ENCODE measurements at places on chromosomes 13 and 19. TPM values are rescaled to one million over a fixed set of nuclear protein-coding genes. Genes with fewer than 3 reads are reported as not detected.

- DNase-seq, result peak; percentile 16
Measured at GRCh38 chr13:68304286-68304893, 1074.3 kb upstream of the PCDH9 start.

- DNase-seq, result no peak
Measured at GRCh38 chr19:17418710-17419109, 1.1 kb upstream of the MVB12A start.

GRCh38 chr19:55694241-55694655, 19.2 kb downstream of the EPN1 start:
- no peak for DNase-seq

DNA sequence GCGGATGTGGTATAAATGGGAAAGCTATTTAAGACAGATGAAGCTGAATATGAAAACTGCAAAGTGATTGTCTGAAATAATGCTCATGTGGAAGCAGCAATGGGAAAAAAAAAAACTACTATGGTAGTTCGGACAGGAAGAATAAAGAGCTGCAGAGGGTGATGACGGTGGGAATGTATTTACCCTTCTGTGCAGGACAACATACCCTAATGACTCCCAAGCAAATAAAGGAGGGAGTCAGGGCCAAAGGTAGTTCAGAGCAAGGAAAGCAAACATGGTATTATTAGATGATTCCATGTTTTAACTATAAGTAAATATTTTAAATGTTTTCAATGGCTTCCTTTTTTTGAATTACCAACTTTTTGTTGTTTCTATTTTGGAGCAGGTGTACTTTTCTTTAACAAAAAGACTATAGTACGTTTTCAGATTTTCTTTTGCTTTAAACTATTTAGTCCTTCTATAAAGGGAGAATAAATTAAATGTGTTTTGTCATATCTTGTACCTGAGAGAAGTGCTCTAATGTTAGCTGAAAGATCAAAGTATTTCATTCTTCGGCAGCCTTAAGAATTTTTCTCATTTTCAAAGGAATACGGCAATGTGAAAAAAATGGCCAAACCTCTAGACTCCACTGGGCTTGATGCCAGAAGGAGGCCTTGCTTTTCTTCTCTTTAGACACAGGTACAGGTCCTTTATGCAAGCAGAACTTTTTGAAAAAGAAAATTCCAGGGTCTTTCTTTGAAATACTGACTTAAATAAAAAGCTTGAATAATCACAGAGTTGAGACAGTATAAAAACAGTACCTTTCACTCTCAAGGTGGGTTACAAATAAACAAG, 67.8 kb upstream of the ZDHHC20 start:
- DNase-seq, result no peak

Gene PRR20B
- total RNA-seq, result not detected

DNA sequence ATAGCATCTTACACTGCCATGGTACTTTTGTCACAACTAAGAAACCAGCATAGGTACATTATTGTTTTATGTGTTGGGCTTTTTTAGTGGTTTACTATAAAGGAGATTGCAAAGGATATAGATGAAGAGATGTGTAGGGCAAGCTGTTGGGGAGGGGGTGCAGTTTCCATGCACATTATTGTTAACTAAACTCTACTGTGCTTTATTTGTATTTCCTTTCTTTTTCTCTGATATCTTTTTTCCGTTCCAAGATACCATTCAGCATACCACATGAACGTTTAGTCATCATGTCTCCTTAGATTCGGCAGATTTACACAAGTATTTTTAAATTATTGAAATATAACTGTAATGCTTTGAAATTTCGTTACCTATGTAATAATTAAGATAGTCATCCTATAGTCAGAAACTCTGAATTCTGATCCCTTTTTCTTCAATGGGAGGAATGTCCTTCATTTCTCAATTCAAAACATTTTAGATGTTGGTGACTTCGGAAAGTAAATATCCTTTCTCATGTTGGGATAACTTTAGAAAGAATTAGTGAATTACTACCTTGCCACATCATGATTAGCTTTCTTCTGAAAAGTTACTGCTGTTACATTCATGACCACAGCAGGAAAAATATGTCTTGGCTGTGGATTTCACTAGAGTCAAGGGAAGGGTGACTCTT, 82.8 kb downstream of the FRY start:
- DNase-seq, result no peak
